Right lobe of liver (tissue), 6 donors: ENCODE measurements at places on chromosomes 12 and 14.

- DNase-seq, result no peak
Observed at GRCh38 chr12:1373901-1374735, 220.3 kb downstream of the FBXL14 start.

DNA sequence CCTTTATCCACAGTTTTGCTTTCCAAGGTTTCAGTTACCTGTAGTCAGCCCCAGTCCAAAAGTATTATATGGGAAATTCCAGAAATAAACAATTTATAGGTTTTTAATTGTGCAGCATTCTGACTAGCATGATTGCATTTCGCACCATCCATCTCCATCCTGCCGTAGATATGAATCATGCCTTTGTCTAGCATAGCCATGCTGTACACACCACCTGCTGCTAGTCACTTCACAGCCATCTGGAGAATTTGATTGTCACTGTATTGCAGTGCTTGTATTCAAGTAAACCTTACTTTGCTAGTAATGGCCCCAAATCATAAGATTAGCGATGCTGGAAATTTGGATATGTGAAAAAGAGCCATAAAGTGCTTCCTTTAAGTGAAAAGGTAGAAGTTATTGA is 36.0 kb downstream of the MUCL1 start:
- no peak for DNase-seq

GRCh38 chr14:47039336-47039735 is 387.8 kb upstream of the RPL10L start:
- no peak for DNase-seq

GRCh38 chr12:31317471-31318395 is 8.2 kb downstream of the SINHCAF start:
- DNase-seq, result no peak

DNA sequence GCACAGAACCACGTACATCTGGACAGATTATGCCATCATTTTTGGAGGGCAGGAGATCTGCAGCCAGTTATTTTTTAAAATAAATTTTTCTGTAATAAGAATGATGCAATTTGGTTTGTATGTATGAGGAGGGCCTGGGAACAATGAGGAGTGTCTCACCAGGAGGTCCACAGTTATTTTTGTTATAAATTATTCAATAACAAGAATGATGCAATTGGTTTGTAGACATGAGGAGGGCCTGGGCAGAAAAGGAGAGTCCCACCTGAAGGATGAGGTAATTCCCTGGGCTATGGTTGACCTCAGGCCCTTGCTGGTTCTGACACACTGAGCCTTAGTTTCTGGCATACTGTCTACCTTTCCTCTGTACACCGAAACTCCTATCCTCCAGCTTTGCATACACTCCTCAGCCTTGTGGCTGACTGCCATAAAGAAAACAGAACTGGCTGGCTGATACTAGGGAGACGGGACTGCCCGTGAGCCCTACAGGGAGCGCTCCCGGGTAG is 9.0 kb upstream of the DCD start:
- DNase-seq, result no peak
